Activated T-cell treated with anti-CD3 and anti-CD28 coated beads for 24 hours (primary cell): ENCODE measurements at places on chromosomes 7 and 10.

GRCh38 chr7:21934808-21935207 is 10.9 kb downstream of the CDCA7L start:
- no peak for DNase-seq

- no peak for DNase-seq
These were observed 18.0 kb upstream of the XPNPEP1 start for GRCh38 chr10:109941236-109941862.

DNA sequence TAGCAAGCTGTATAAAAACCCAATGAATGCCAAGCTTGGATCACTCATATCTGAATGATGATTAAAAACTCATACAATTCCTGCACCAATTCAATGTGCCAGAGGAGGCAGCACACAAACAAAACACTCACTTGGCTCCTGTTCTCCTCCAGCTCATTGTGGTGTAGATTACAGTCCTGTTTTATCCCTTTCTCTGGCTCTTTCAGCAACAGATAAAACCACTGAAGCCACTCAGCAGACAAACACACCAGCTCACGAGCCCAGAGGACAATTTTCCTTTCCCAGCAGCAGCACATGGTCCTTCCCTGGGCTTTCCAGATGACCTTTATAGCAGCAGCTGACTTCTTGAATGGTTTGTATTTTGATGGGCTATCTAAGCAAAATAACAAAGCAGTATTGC is 107.3 kb upstream of the STARD3NL start:
- DNase-seq = no peak

DNA sequence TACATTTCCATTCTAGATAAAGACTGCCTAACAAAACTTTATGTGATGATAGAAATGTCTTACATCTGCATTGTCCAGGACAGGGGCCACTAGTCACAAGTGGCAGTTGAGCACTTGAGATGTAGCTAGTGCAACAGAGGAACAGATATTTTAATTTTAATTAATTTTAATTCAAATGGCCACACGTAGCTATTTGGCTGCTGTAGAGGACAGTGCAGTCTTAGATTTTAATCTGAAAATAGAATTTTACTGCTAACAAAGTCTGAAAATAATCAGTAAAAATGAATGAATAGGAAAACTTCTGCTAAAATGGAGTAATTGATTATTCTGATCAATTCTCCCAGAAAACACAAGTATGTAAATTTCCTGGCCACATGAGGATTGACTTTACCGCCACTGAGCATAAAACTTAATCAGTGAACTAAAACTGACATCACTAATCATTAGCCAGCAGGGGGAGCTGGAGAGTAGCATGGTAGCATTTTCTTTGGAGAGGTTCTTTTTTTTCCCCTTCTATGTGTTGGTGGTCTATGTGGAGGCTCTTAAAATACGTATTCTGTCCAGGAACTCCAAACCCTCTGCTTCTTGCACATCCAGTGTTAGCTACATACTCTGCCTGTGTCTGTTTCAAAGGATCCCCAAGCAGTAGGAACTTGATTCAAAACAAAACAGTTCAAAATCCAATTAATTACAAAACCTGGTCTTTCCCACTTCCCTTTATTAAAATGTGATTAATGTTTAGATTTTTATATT is 52.1 kb downstream of the TSPAN12 start:
- peak; percentile 24 for DNase-seq

- DNase-seq = no peak
These were observed 357.3 kb downstream of the CRPPA start for GRCh38 chr7:16063716-16064675.

GRCh38 chr10:10552948-10553347 is 464.7 kb upstream of the CELF2 start:
- DNase-seq = no peak
